ENCODE measurements at places on chromosomes 2 and 18. TPM values are rescaled to one million over a fixed set of nuclear protein-coding genes. Genes with fewer than 3 reads are reported as not detected.

- H3K4me3 ChIP-seq = no peak overlapping the region
- H3K27me3 ChIP-seq = no peaks in the 10 kb centered on the region
- H3K27ac ChIP-seq = no peak overlapping the region
- no peaks in the 10 kb centered on the region for H3K36me3 ChIP-seq
- H3K4me1 ChIP-seq = no peaks in the 10 kb centered on the region
Measured at GRCh38 chr2:220876080-220876824, 695.9 kb downstream of the EPHA4 start.

DNA sequence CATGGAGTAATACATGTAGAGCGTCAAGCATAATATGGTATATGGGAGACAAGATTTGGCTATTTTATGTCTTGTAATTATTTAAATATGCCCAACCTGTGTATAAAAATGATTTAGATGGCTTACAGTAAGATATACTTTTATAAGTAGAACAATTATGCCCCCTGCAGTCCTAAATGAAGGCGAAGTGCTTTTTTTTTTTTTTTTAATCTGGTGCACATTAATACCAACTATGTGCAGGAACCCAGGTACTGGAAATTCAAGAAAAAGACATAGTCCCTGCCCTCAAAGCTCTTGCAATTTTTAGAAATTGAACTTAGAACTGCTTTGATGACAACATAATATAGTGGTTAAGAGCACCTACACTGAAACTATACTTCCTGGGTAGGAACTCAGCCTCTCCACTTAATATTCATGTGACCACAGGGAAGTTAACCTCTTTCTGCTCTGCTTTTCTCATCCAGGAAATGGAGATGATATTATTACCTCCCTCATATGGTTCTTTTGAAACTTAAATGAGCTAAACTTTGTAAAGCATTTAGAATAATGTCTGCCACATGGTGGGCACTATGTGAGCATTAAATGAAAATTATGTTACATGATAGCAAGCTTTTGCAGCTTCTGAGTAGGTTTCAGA is 38.1 kb downstream of the AFTPH start:
- no peak overlapping the region for H3K27ac ChIP-seq
- H3K27me3 ChIP-seq = no peaks in the 10 kb centered on the region
- no peak overlapping the region for H3K4me3 ChIP-seq
- H3K36me3 ChIP-seq = peaks cover 4% of the 10 kb centered on the region
- no peaks in the 10 kb centered on the region for H3K4me1 ChIP-seq

GRCh38 chr2:196399722-196400691 is 228.6 kb upstream of the STK17B start:
- no peak overlapping the region for H3K4me3 ChIP-seq
- H3K4me1 ChIP-seq = peaks cover 22% of the 10 kb centered on the region
- H3K27ac ChIP-seq = peak overlapping the region; percentile 75
- DNase-seq = peak; percentile 85

DNA sequence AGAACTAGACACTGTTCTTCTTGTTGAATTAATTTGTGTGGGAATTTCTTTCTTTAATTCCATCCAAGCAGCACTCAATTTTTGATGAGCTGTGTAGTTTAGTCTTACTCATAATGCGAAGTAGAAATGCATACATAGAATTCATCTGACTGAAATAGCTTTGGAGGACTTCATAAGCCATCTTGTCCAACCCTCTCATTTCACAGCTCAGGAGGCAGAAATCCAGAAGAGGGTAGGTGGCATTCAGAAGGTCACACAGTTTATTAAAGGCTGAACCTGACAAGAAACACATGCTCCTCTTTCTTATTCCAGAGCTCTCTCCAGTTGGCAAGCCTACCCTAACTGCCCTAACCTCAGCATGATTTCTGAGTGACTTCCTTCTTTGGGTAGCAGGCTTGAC is 169.2 kb upstream of the NOSTRIN start:
- H3K4me3 ChIP-seq = no peak overlapping the region
- no peak overlapping the region for H3K27ac ChIP-seq
- H3K36me3 ChIP-seq = no peaks in the 10 kb centered on the region
- peak; percentile 95 for DNase-seq
- no peaks in the 10 kb centered on the region for H3K27me3 ChIP-seq

- no peak overlapping the region for H3K27ac ChIP-seq
- no peak overlapping the region for H3K4me3 ChIP-seq
- peaks cover 4% of the 10 kb centered on the region for H3K4me1 ChIP-seq
- peak; percentile 47 for DNase-seq
- no peaks in the 10 kb centered on the region for H3K27me3 ChIP-seq
Measured at GRCh38 chr18:11163665-11164064, 14.3 kb upstream of the PIEZO2 start.

DNA sequence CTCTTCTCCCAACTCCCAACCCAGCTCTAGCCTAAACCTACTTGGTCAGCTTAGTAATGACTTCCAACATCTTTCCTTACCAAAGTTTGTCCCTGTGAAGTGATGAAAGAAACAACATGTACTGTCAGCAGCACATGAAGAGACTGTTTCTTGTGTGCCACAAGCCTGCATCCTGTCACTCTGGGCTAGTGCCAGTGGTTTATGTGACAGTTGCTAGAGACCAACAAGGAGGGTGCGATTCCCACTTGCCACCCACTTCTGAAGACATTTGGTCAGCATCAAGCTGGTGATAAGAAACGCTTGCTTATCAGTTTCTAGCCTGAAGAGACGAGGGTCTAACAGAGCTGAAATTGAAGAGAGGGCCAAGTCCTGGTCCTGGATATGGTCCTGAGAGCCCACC is 132.6 kb downstream of the COL4A4 start:
- no peak overlapping the region for H3K4me3 ChIP-seq
- H3K36me3 ChIP-seq = no peaks in the 10 kb centered on the region
- peaks cover 16% of the 10 kb centered on the region for H3K4me1 ChIP-seq
- DNase-seq = no peak
- no peaks in the 10 kb centered on the region for H3K27me3 ChIP-seq
- no peak overlapping the region for H3K27ac ChIP-seq

GRCh38 chr2:165203689-165204559 is at the start of gene SCN3A:
Gene SCN3A (minus strand): TSS chr2:165204050. CDS start chr2:165176394, 27,656 bp downstream.
- H3K27ac ChIP-seq = no peak within 1 kb of the TSS
- no peaks in the 10 kb centered on the region for H3K36me3 ChIP-seq
- H3K27me3 ChIP-seq = no peaks in the 10 kb centered on the region
- peak; percentile 31 for DNase-seq
- H3K4me3 ChIP-seq = no peak within 1 kb of the TSS

GRCh38 chr2:226208726-226209125 is 590.9 kb downstream of the IRS1 start:
- no peaks in the 10 kb centered on the region for H3K27me3 ChIP-seq
- no peak overlapping the region for H3K4me3 ChIP-seq
- H3K36me3 ChIP-seq = no peaks in the 10 kb centered on the region
- no peaks in the 10 kb centered on the region for H3K4me1 ChIP-seq
- no peak for DNase-seq

DNA sequence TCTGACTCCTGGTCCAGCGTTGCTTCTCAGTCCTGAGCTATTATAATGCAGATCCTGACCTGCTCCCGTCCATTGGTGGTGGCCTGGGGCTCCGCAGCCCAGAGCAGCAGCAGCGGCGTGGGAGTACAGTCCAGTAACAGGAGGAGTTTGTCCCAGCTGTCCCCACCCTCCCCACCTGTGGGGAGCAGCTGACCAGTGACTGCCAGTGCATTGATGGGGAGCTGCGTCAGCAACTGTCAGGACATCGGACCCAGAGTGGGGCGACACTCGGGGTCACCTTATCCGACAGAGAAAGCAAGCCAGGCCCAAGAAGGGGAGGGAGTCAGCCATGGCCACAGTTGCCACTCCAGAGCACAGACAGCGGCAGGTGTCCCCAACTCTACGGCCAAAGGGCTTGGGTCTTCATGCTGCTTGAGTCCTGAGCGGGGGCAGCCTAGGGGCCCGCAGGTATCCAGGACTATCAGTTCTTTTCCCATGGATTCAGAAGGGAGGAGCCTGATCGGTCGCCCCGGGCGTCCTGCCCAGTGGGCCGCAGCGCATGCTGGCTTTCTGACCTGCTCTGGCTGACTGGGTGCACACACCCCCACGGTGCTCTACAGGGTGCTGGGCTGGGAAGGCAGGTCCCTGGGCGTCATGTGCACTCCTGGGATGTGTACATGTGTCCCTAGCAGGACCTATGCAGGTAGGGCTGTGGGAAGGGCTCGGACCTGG is 29.7 kb downstream of the DNMT3A start:
- peak overlapping the region; percentile 20 for H3K27ac ChIP-seq
- DNase-seq = no peak
- H3K4me1 ChIP-seq = peaks cover 26% of the 10 kb centered on the region
- peaks cover 23% of the 10 kb centered on the region for H3K36me3 ChIP-seq

- no peak for DNase-seq
- no peaks in the 10 kb centered on the region for H3K36me3 ChIP-seq
- H3K27ac ChIP-seq = no peak overlapping the region
- no peak overlapping the region for H3K4me3 ChIP-seq
Measured at GRCh38 chr2:226979004-226979403, 143.2 kb downstream of the RHBDD1 start.

DNA sequence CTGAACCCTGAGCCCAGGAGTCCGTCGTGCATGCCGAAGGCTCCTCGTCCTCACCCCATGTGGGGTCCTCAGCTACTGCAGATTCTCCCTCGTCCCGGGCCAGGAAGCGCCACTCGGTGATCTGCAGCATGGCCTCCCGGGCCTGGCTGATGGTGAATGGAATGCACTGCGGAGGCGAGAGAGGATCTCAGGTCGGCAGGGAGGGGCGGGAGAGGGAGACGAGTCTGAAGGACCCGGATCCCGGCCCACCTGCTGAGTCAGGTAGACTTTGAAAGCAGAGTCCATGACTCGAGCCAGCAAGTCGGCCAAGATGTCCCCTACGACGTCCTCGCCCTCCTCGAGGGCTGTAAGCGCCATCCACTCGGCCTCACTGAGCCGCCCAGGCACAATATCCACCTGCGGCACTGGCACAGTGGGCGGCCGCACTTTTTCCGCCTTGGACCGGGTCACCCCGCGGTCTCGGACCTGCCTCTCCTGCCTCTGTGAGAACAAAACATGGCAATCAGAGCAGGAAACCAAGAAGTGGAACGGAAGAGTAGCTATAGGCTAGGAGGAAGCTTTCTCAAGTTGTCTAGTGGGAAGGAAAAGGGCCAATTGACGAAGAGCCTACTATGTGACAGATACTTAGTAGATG is 5.5 kb downstream of the C2orf81 start:
- H3K4me1 ChIP-seq = no peaks in the 10 kb centered on the region
- no peak overlapping the region for H3K27ac ChIP-seq
- no peak for DNase-seq
- H3K27me3 ChIP-seq = no peaks in the 10 kb centered on the region

Gene SETBP1
- total RNA-seq = 30.7 TPM

Gene ANO7
- total RNA-seq = 0.74 TPM

Gene DQX1
- 0.34 TPM for total RNA-seq

Gene KDM3A
- 130 TPM for total RNA-seq

Gene POTEI
- total RNA-seq = 0.28 TPM
